ENCODE measurements at places on chromosomes 5 and 9.
A peak's percentile ranks its signal among the peaks of the same experiment; 100 is the strongest.

DNA sequence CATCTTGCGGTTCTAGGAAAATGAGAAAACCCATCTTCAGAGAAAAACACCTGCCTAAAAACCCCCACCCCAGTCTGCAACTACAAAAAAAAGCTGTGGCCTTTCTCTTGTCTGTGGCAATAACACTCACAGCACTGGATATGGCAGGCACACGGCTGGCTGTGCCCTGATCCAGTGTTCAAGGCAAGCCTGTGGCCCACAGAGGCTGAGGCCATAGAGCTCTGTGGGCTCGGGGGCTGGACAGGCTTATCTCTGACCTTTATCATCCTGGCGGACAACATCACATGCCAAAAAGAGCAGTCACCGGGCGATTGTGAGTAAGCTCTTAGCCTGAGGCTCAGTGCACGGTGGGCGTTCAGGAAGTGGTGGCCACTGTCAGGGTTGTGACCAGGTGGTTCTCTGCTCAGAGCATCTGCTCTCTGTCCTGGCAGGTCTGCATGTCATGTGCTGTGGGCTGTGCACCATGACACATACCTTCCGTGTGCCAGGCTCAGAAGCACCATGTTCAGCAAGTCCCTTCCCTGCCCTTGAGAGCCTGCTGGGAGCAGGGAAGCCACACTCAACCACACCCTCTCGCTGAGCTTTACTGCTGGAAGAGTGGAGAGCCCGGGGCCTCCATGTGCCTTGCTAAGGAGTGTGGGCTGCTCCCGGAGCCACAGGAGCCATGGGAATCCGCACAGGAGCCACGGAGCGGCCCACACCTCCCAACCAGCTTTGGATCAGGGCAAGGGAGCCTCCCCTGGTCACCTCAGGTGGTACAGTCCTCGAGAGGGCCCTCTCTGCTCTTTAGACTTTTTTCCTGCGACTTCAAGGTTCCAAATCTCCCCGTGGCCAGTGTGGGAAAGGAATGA is 34.6 kb upstream of the WDR38 start:
- DNase-seq = peak; percentile 27

DNA sequence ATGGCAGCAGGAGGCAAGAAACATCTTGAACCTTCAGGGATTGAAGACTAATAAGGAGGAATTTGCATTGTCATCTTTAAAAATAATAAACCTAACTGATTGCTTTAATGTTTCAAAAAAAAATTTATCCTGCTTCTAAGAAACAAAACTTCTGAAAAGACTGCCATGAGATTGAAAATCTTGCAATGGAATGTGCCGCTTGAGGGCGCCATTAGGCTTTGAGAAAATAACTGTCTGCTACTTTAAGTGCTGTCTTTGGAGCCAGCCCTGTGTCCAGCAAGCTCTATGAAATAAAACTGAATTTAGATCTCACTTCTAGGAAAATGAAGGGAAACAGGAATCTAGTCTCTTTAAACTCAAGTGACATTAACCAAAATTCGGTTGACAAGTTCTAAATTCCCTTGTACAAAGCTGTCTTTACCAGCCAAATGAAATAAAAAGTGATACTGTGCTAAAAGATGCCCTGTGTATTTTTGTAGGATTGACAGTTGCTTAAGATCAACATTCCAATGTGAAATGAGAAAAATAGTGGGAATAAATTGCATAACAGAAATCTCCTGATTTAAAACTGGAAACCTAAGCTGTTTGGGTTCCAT is 79.4 kb downstream of the ESM1 start:
- DNase-seq = peak; percentile 63

- peak; percentile 74 for DNase-seq
Observed at GRCh38 chr5:171342362-171343111, 33.5 kb downstream of the TLX3 start.

DNA sequence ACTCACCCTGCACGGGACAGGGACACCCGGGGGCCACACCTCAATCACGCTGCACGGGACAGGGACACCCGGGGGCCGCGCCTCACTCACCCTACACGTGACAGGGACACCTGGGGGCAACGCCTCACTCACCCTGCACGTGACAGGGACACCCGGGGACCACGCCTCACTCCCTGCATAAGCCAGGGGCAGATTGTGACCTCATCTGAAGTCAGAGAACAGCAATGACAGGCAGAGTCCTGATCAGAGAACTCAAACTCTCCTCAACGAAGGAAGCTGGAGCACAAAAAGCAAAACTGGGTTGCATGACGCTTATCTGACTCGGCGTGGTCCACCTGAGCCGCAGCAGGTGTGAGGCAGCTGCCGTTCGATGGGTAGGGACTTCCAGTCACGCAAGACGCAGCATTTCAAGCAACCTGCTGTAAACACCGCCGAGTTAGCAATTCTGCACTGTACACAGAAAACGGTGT is 3.2 kb downstream of the TERT start:
- no peak for DNase-seq

DNA sequence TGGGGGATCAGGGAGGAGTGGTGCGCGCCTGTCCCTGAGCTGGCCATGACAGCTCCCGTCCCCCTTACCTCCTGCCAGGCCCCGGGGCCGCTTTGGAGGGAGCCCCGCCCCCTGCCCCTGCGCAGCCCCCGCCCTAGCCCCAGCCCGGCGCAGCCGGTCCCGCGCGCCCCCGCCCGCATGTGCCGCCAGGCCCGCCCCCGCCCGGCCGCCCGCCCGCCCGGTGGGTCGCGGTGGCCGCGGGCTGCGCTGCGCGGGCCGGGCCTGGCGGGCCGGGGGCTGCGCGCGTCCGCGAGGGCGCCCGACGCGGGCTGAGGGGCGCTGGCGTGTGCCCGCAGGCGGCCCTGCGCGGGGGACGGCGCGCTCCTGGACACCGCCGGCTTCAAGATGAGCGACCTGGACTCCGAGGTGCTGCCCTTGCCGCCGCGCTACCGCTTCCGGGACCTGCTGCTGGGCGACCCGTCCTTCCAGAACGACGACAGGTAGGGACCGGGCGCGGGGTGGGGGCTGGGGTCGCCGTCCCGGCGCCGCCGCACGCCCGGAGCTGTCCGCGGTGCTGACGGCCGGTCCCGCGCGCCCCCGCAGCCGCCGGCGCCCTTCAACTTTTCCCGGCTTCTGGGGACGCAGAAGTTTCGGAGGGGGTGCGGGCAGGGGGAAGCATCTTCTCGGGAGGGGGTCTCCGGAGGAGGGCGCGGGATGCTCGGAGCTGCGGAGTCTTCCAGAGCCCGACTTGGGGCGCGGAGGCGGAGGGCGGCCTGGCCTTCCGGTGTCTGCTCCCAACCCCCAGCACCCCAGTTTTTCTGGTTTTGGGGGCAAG is 12.5 kb downstream of the KCNT1 start:
- DNase-seq = no peak

- DNase-seq = no peak
Observed at GRCh38 chr9:19087106-19088000, 15.4 kb downstream of the HAUS6 start.

DNA sequence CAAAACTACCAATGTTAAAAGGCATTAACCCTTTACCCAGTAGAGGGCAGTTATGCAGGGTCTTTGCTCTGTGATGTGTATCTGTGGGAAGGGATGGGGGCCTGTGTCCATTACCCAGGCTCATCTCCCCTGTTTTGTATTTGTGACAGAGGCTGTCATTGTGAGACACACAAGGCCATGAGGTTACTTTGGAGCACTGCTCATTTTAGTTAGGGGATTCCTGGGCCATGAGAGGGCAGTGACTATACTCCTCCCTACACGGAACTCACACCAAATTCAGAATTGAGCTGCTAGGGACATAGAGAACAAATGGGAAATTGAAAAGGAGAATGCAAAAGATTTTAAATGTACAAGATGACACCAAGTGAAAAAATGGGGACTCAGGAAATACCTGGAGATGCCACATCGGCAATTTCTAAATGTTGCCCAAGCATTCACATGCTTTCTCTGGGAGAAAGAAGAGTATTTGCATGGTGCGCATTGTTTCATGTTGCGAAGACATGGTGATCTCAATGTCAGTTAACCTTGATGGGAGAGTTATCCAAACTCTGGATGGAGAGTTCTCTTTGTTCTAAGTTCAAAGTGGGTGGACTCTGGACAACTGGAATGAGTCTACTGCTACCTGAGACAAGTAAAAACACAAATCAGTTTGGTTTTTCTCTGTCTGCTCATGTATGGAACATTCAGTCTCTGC is 32.5 kb downstream of the C9orf152 start:
- no peak for DNase-seq

DNA sequence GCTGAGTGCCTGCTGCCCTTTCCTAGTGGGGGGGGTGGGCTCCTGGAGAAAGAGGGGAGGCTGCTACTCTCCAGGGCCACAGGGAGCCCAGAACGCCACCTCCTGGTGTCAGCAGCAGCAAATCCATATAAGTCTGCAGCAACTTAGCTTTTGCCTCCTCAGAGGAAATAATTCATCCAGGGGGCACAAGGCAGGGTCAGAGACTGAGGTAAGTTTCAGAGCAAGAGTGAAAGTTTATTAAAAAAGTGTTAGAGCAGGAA is 4.0 kb upstream of the CLPTM1L start:
- DNase-seq = no peak

GRCh38 chr9:87310827-87311523 is 186.7 kb upstream of the DAPK1 start:
- DNase-seq = no peak

- DNase-seq = no peak
Observed at GRCh38 chr5:146363161-146363874, 24.7 kb downstream of the POU4F3 start.

GRCh38 chr5:75338408-75338807 is 1.4 kb downstream of the HMGCR start:
- DNase-seq = no peak

GRCh38 chr5:32274548-32275395 is 38.0 kb downstream of the MTMR12 start:
- DNase-seq = no peak

GRCh38 chr5:16963821-16964220 is 27.7 kb upstream of the MYO10 start:
- DNase-seq = no peak

GRCh38 chr9:69276775-69277174 is 48.2 kb upstream of the ENTREP1 start:
- no peak for DNase-seq

DNA sequence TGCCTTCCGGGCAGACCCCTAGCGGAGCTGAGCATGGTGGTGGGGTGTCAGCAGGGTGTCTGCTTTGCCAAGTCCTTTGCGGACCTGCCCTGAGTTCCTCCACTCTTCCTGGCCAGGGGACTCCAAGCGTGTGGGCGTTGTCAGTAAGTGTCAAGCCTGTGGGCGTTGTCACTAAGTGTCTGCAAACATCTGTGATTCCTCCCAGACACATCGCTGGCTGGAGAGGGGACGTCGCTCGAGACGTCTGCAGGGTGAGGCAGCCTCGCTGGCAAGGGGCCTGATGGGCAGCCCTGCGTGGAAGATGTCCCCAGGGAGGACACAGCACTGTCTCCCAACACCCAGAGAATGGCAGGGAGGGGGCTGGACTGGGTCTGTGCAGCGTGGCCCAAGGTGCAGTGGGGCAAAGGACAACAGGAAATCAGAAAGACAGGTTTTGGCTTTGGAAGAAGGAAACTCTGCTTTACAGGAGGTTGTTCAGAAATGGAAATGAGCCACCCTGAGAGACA is 28.8 kb downstream of the ADAMTSL2 start:
- no peak for DNase-seq

DNA sequence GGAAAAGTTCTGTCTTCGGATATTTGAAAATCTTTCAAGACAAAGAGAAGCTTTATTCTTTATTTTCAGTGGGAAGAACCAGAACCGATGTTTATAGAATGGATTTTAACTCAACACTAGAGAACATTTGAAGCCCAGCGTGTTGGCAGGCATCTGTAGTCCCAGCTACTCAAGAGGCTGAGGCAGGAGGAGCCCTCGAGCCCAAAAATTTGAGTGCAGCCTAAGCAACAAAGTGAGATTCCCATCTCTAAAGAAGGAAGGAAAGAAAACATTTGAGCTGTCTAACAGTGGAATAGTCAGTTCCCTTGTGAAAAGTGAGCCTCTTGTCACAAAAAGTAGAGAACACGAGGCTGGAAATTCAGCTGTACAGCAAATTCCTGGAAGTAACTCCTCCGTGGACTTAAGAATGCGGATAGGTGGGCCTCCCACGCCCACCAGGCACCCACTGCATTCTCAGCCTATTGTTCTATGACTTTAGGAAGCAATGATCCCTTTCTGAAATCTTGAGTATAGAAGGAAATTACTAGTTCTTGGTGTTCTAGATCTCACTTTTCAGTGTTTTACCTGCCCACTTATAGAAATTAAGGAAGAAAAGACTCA is 2.3 kb upstream of the PTPDC1 start:
- DNase-seq = no peak

DNA sequence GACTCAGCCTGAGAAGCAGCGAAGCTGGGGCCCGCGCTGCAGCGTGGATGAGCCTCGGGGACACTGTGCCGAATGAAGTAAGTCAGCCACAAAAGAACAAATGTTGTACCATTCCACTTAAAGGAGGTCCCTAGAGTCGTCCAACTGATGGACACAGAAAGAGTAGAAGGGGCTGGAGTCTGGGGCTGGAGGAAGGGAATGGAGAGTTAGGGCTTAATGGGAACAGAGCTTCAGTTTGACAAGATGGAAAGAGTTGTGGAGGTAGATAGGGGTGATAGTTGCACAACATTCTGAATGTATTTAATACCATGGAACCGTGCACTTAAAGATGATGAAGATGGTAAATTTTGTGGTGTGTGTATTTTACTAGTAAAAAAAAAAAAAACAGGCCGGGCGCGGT is 119.9 kb downstream of the EHMT1 start:
- DNase-seq = no peak

DNA sequence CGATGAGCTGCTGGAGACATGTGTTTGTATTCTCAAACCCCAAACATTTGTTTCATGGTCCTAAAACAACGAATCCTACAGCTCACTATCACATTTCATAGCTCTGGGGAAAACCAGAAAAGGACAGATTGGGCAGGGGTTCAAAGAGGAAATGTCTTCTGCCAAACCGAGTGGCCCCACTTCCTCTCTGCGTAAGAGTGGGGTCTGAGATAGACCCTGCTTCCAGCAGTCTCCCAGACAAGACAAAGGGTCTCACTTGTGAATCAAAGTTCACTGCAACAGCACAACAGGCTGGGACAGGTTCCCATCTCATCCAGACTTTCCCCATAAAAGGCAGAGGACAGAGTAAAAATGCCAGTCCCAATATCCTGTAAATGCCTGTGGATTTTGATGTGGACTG is 276.2 kb upstream of the SLC24A2 start:
- DNase-seq = no peak

DNA sequence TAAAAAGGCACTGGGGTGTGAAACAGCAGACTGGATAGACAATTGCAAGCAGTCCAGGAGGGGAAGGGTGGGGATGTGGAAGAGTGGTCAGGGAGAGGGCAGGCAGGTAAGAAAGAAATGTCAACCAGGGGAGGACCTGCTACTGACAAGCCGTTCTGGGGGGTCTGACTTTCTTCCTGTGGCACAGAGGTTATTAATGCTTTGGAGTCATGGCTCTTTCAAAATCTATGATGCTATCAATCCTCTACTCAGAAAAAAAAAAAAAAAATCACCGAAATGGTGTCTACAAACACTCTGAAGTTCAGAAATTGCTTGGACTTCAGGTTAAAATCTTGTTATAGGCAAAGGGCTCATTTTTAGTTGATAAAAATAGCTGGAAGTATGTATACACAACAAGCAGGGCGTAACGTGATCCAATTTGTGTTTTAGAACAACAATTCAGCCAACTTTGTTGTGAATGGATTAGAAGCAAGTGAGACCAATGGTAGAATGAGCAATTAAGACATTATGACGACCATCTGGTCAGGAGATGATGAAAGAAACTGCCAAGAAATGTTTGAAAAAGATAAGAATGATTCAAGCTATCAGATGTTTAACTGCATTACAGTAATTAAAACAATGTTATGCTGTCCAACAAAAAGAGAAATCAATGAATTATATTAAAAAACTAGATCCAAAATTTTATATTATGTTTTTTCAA is 255.2 kb downstream of the DEPDC1B start:
- no peak for DNase-seq

GRCh38 chr5:55933377-55934114 is 61.2 kb downstream of the IL6ST start:
- DNase-seq = no peak
